ENCODE measurements at places on chromosomes 2 and 18.
A peak's percentile ranks its signal among the peaks of the same experiment; 100 is the strongest.

DNA sequence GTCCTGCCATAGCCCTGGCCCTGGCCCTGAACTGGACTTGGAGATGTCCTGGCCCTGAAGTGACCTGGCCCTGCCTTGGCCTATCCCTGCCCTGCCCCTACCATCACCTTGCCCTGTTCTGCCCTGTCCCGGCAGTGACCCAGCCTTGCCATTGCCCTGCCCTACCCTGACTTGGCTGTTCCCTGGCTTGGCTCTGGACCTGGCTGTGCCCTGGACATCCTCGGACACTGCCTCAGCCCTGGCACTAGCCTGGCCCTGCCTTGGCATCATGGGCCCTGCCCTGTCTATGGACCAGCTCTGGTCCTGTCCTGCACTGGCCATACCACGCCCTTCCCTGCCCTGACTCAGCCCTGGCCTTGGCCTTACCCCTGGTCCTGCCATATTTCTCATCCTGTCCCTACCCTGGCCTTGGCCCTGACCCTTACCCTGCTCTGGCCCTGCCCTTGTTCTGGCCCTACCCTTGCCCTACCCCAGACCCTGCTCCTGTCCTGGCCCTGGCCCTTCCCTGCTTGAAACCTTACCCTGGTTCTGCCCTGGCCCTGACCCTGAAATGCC lies 6.1 kb upstream of the ANKRD62 start:
- no peak for DNase-seq

DNA sequence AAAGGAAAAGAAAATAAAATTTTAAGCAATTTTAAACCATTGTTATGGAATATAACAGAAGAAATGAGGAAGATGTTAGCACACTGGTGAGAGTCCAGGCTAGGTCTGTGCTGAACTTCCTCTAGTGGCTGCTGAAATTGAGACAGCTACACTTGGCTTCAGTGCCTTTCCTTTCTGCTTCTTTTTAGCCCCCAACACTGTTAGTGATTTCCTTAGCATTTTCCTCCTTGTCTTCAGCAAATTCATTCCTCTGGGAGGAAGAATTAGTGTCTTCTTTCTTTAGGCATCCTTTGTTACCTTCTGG lies 47.6 kb downstream of the ITGAV start:
- DNase-seq: no peak

GRCh38 chr18:35680139-35680551 lies 98.6 kb downstream of the GALNT1 start:
- no peak for DNase-seq

- DNase-seq: no peak
Measured at GRCh38 chr2:179348906-179349305, 84.3 kb upstream of the SESTD1 start.

DNA sequence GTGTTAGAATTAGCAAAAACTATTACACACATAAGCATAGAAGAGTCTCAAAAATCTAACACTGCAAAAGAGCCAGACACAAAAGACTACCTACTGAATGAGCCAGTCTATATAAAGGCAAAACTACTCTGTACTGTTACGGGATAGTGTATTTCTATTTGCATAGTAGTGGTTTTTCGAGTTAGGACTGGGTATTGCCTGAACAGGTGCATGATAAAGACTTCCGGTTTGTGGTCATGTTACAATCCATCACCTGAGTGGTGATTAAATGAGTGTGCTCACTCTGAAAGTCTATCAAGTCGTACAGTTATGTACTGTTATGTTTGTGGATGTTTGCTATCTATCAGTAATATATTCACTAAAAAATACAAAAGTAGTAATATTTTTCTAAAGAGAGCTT lies 523.3 kb upstream of the SYT4 start:
- DNase-seq: no peak

- peak; percentile 4 for DNase-seq
Measured at GRCh38 chr2:232418056-232418455, 11.4 kb downstream of the ALPG start.

GRCh38 chr2:231394211-231395141 lies 1.0 kb upstream of the B3GNT7 start:
- DNase-seq: peak; percentile 33

GRCh38 chr2:183998041-183998796 lies 600.1 kb upstream of the ZNF804A start:
- DNase-seq: no peak

DNA sequence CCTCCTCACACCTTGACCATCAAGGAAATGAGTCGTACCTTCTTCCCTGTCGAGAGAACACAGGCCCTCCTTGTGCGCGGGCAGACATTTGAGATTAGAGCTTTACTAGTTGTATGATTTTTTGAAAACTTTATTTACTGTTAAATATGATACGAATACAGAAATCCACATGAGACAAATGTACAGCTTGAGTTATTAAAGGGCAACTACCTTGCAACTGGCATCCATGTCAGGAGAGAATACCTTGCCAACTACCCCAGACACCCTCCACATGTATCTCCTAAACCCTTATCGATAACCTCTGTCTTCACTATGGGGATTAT lies 28.3 kb downstream of the KLHL23 start:
- DNase-seq: no peak

GRCh38 chr2:3321825-3322224 lies 55.8 kb downstream of the EIPR1 start:
- no peak for DNase-seq

DNA sequence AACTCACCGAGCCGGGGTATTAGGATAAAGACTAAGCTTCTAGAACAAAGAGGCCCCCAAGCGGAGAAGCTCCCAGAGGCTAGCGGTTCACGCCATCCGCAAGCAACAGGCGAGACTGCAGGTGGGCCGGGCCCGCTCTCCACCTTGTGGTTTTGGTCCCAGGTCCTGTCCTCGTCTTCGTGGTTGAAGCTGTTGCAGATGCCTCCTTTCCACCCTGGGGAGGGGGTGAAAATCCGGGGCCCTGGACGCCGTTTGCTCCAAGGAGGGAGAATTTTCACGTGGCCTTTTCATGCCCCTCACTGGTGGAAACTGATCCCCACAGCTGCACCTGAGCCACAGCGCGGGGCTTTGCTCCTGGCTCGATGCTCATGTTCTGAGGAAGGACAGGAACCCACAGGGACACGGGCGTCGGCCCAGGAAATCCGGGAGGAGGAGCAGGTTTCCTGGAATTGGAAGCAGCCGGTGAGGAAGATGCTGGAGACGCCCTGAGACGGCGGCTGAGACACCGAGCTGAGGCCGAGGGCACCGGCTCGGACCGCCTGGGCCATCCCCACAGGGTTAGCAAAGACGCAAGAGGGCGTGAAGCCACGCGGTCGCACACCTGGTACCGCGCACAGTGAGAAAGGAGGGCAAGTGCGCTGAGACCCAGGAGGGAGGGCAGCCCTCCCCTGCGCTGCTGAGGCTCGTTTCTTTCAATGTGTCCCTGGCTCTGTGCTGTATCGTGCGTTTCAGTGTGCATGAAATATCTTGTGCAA lies 54.7 kb upstream of the SALL3 start:
- DNase-seq: no peak

DNA sequence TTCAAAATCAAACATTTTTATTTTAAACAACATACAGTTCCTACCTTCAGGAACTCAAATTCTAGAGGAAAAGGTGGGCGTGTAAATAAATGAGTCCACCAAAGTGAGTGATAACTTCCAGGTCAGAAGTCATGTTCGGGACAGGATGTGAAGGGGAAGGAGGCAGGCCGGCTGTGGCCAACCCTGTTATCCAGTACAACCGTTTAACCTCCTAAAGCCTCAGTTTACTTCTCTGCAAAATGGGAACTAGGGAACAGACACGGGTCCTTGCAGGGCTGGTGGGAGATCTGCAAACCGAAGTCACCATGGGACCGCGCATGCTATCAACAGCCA lies 373 bp downstream of the EIPR1 start:
- DNase-seq: peak; percentile 53

DNA sequence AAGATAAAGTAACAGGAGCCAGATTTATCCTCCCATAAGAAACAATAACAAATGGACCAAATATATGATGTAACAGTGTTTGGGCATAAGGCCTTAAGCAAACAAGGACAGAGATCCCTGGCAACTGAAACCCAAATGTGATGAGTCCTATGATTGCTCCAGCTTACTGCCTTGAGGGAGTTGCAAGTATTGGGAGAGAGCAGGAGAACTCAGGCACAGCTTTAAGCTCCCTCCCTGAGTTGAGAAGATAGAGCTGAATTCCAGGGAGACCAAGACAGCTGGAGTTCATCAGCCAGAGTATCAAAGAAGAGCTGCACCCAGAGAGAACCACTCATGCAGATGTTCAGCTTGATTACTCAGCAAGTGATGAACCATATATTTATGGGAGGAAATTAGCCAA lies 814.5 kb upstream of the RAB6C start:
- no peak for DNase-seq

- no peak for DNase-seq
Measured at GRCh38 chr2:158828378-158829164, 33.5 kb downstream of the DAPL1 start.

GRCh38 chr2:83459456-83459855 lies 999.6 kb downstream of the SUCLG1 start:
- no peak for DNase-seq

GRCh38 chr2:147482111-147482895 lies 362.5 kb upstream of the ACVR2A start:
- DNase-seq: no peak

- DNase-seq: no peak
Measured at GRCh38 chr18:58196164-58196563, 152.1 kb downstream of the NEDD4L start.

DNA sequence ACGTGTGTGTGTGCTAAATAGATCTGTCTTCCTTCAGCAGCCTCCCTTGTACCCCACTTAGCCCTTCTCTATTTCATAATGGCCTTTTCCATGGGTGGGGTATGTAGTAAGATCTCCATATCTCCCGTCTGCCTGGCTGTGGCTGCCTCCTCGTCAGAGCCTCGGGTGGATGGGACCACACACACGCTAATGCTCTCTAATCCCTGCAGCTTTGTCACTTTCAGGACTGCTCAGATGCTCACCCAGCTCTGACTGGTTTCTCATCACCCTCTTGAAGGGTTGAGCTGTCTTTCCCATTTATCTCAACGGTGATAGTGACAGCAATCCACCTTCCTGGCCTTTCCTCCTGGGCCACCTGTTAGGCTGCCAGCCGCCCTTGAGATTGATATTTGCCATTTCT lies 95.3 kb downstream of the DCC start:
- peak; percentile 50 for DNase-seq

DNA sequence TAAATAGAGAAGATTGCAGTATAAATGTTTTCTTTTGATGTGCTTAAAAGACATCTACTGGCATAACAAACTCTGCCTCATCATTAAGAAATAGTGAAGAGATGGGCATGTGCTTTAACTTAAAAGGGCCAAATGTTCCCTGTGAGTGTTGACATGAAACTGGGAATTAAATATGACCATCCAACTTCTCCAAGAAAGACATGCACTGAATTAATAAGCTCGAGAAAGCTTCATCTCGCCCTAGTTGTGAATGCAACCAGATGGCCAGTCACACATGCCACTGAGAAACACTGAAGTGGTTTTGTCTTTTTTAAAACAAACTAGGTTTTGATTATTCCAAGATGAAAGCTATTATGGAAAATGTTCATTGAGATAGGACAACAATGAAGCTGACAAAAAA lies 479.2 kb downstream of the RIT2 start:
- DNase-seq: no peak

- DNase-seq: no peak
Measured at GRCh38 chr18:63550068-63550467, 7.9 kb downstream of the SERPINB12 start.

DNA sequence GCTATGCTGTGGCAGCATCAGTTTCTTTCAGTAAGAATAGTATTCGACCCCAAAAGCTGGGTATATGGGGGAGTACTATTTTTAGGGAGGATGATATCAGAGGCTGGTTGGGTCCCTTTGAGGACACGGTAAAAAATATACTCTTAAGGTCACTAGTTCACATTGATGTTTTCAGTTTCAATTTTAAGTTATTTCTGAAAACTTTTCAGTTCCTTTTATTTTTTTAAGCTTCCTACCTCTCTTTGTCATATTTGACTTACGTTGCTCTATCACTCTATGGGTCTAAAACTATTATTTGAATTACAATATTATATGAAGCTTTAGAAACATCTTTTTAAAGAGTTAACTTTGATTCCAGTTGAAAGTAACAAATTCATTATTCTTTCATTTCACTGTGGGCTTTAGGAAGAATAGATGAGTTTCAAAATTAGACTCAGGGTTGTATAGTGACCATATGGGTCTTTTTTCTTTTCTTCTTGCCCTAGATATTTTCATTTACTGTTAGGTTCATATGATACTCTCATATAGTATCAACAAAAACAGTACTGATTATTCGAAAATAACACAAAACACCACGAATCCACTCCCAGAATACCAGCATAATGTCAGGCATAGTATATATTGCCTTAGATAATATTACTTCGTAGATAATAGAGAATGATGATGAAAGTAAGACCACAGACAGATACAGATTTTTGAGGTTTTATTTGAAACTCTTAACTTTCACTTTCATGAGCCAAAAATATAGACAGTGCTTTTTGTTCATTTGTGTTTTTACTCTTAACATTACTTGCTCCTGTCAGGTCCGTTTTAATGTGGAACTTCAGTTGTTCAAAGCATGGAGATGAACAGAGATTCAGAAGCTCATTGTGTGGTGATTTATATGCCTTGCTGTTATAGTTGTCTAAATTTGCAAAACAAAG lies 9.8 kb downstream of the RMDN2 start:
- no peak for DNase-seq

DNA sequence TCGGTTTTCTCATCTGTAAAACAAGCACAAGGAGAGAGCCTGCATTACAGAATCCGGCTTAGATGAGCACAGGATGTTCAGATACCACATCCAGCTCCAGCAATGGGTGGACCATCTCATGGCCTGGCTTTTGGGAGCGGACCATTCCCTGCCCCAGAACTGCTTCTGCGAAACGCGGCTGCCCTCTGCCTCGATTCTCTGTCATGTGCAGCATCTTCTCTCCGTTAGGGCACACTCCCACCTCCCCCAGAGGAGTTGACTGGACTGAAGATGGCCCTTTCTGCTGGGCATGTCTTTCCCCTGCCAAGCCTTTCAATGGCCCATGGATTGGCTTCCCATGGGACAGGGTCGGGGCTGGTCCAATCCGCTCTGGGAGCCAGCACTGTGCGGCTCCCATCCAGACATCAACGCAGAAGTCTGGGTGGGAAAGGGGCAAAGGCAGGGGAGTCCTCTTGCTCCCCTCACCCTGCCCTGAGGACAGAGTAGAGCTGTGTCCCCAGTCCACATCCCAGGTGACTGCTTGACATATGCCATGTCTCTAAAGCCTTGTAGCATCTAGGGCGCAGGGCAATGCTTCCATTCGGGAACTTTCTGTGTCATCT lies 14.3 kb upstream of the FAHD2A start:
- no peak for DNase-seq
